Stimulated activated naive B cell treated with anti-CD40 and anti-IgM and Interleukin-4, amounts not matched to agents 10 μg/mL and 1 μg/mL and 100 μg/mL, for 72 hours (primary cell): ENCODE measurements at places on chromosomes 6 and 20.

- DNase-seq = no peak
- peaks cover 16% of the 10 kb centered on the region for H3K4me1 ChIP-seq
- no peak overlapping the region for H3K4me3 ChIP-seq
- peaks cover 10% of the 10 kb centered on the region for H3K36me3 ChIP-seq
These were observed 31.8 kb downstream of the RNASET2 start for GRCh38 chr6:166924531-166924930.

DNA sequence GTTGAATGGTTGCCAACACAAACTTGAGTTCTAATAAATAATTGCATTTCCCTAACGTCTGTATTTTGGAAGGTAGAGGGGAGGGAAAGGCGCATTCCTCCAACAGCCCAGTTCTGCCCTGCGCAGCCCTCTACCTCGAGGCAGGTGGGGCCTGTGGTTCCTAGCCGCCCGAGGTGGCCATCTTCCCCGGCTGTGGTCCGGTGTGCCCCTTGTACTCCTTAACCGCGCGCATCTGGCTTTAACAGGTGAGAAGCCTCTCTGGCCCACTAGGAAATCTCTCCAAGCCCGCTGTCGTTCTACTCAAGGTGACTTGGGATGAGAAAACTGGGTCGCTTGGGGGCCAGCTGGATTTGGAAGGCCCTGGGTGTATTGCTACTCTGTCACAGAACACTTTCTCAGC, 1.7 kb downstream of the KHDC3L start:
- no peak for DNase-seq
- H3K27ac ChIP-seq = no peak overlapping the region
- H3K27me3 ChIP-seq = peaks cover 7% of the 10 kb centered on the region
- H3K4me1 ChIP-seq = no peaks in the 10 kb centered on the region
- H3K4me3 ChIP-seq = no peak overlapping the region

DNA sequence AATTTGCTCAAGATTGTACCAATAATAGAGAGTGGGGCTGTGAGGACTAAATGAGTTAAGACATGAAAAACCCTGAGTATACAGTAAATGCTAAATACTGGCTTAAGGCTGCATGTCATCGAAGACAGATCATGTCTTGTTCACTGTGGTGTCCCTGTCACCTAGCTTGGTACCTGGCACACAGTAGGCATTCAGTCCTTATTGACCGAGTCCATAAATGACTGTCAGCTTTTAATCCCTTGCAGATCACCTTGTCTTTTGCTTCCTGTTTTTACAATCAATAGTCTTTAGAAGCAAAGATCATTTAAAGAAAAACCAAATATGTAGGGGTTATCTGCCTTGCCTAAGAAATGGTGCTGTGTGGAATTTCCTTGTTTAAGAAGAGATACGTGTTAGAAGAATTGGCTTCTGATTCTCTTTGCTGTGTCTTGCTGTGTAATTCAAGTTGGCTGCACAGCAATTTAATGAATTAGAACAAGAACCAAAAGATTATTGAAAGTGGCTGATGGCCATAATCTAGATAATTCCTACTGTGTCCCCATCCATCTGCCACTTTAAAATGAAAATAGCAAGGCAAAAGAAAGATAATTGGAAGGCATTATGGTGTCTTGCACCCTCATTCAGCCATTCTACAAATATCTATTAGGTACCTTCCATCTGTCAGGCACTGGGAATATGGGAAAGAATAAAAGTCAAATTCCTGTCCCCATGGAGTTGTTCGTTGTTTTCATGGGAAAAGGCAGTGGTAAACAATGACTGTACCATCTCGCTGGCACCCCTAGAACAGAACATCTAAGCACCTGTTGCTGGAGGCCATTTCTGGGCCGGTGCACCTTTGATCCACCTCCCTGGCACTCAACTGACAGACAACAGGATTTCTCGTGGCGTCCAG, 12.4 kb upstream of the MAPK13 start:
- peaks cover 68% of the 10 kb centered on the region for H3K4me1 ChIP-seq
- no peak overlapping the region for H3K4me3 ChIP-seq
- H3K27ac ChIP-seq = peak overlapping the region; percentile 95
- peaks cover 32% of the 10 kb centered on the region for H3K36me3 ChIP-seq
- no peak for DNase-seq

GRCh38 chr6:143699430-143699825, 21.7 kb downstream of the PHACTR2 start:
- no peak overlapping the region for H3K4me3 ChIP-seq
- DNase-seq = no peak
- no peaks in the 10 kb centered on the region for H3K27me3 ChIP-seq
- no peak overlapping the region for H3K27ac ChIP-seq

DNA sequence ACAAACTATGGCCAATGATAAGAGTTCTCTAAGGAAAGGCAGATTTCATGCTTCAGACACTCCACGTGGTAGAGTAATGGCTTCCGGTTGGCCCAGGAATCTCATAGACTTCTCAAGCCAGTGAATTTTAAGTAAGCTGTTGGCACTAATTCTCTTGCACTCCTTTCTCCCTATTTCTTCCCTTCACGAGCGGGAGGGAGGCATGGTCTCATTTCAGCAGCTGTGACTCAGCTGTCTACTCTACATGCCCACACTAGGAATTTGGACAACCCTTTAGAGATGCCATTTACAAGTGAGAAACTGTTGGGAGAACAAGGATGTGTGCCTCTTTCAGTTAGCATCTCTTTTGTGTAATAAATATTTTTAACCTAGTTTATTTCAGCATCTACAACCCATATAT, 107.7 kb downstream of the PTPRK start:
- no peak overlapping the region for H3K4me3 ChIP-seq
- no peak for DNase-seq
- H3K27ac ChIP-seq = no peak overlapping the region
- H3K36me3 ChIP-seq = no peaks in the 10 kb centered on the region
- H3K4me1 ChIP-seq = no peaks in the 10 kb centered on the region

- DNase-seq = no peak
- no peaks in the 10 kb centered on the region for H3K27me3 ChIP-seq
- H3K36me3 ChIP-seq = no peaks in the 10 kb centered on the region
- H3K27ac ChIP-seq = no peak overlapping the region
- no peaks in the 10 kb centered on the region for H3K4me1 ChIP-seq
These were observed 236.9 kb downstream of the EPM2A start for GRCh38 chr6:145498425-145498824.

DNA sequence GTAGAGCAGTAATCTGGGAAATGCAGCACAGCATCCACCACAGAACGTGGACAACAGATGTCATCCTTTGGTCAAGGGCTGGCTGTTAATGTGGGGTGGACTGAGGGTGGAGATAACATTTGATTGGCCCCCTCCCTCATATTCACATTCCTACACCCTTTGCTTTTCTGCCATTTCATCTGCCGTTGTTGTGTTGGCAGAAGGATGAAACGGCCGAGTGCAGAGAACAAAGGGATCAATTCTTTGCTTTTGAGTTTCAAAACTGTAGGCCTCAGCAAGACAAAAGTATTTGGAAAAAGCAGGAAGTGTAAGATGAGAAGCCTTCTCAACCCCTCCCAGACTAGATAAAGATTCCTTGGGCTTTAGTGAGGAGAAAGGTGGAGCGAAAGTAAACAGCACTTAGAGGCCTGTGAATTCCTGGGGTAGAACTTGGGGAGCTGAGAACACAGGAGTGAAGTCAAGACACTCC, 74.2 kb upstream of the PHIP start:
- peaks cover 4% of the 10 kb centered on the region for H3K27me3 ChIP-seq
- no peak overlapping the region for H3K4me3 ChIP-seq
- H3K36me3 ChIP-seq = no peaks in the 10 kb centered on the region
- no peak for DNase-seq
- no peak overlapping the region for H3K27ac ChIP-seq

DNA sequence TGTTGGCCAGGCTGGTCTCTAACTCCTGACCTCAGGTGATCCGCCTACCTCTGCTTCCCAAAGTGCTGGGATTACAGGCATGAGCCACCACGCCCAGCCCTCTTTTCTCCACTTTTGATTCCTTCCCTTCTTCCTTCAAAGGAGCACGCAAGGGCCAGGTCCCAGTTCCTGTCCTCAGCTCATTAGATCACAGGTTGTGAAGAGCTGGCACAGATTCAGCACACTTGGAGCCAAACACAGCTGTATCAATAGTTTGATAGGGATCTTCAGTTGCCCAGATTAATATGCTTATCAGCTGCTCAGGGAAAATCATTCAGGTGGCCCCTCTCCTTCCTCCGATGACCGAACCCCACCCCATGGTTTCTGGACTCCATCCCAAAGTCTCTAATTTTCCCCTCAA, 14.4 kb upstream of the SLC22A23 start:
- no peaks in the 10 kb centered on the region for H3K4me1 ChIP-seq
- no peak for DNase-seq
- H3K27ac ChIP-seq = no peak overlapping the region
- H3K27me3 ChIP-seq = peaks cover 22% of the 10 kb centered on the region
- H3K4me3 ChIP-seq = no peak overlapping the region

DNA sequence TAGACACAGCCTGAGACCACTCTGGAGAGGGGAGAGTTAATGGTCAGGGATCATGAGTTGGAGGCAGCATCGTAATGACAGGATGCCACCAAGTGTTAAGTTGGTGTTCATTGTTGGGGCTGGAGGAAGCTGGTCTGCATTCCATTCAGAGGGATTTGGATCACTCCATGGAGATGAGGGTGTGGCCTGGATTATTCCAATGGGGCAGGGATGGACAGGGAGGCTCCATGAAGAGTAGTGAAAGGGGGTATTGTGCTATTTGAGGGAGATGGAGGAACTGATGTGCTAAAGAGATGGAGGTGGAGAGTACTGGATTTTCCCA, 1.1 kb downstream of the SAPCD1 start:
- H3K4me3 ChIP-seq = no peak overlapping the region
- H3K36me3 ChIP-seq = peaks cover 31% of the 10 kb centered on the region
- DNase-seq = no peak
- H3K27ac ChIP-seq = no peak overlapping the region

DNA sequence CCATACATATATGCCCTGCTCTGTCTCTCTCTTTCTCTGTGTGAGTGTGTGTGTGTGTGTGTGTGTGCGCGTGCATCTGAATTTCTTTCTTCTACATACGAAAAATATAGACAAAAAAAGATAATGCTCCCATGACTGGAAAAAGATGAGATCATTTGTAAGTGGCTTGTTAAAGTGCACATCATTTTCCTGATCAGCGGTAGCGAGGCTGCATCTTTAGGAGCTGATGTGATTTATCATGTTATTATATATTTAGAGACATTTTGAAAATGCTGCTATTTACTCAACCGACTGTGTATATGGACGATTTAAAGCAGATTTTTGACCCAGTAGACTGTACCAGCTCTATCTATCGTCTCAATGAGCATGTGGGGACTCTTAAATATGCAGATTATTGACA, 265.3 kb downstream of the TSHZ2 start:
- H3K27me3 ChIP-seq = peaks cover 20% of the 10 kb centered on the region
- no peaks in the 10 kb centered on the region for H3K4me1 ChIP-seq
- H3K27ac ChIP-seq = no peak overlapping the region
- no peaks in the 10 kb centered on the region for H3K36me3 ChIP-seq
- H3K4me3 ChIP-seq = no peak overlapping the region
- DNase-seq = no peak

GRCh38 chr6:80457439-80457933, 351.0 kb downstream of the BCKDHB start:
- H3K4me3 ChIP-seq = no peak overlapping the region
- no peak for DNase-seq
- H3K27ac ChIP-seq = no peak overlapping the region
- no peaks in the 10 kb centered on the region for H3K27me3 ChIP-seq

- H3K27me3 ChIP-seq = peaks cover 39% of the 10 kb centered on the region
- H3K4me3 ChIP-seq = no peak overlapping the region
- peaks cover 3% of the 10 kb centered on the region for H3K4me1 ChIP-seq
- DNase-seq = no peak
- H3K27ac ChIP-seq = no peak overlapping the region
These were observed 24.5 kb upstream of the TCP11 start for GRCh38 chr6:35165630-35166071.

- DNase-seq = no peak
- peaks cover 10% of the 10 kb centered on the region for H3K36me3 ChIP-seq
These were observed 48.2 kb downstream of the FRK start for GRCh38 chr6:116012471-116012949.

- H3K4me3 ChIP-seq = no peak overlapping the region
- peaks cover 18% of the 10 kb centered on the region for H3K36me3 ChIP-seq
- no peak overlapping the region for H3K27ac ChIP-seq
These were observed 85.4 kb downstream of the PLCG1 start for GRCh38 chr20:41222703-41223102.

DNA sequence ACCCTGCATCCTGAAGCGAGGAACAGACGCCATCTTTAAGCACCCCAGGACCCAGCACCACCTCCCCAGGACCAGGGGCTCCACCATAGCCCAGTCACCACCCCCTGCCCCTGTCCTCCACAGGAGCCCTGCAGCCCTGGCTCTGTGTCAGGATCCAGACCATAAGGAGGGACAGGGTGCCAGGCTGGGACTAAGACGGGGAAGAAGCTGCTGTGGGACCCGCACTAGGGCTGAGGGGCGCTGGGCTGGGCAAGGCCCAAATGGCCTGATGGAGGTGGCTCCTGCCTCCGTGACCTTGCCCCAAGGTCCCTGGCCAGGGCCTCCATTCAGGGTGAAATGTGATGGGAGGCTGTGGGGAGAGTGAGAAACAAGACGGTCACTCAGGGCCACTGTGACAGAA, 385.6 kb downstream of the TAF4 start:
- no peaks in the 10 kb centered on the region for H3K27me3 ChIP-seq
- no peak for DNase-seq
- no peaks in the 10 kb centered on the region for H3K36me3 ChIP-seq
- H3K4me3 ChIP-seq = no peak overlapping the region
- H3K27ac ChIP-seq = no peak overlapping the region
- H3K4me1 ChIP-seq = no peaks in the 10 kb centered on the region

GRCh38 chr20:46857061-46857831, 37.4 kb upstream of the EYA2 start:
- no peak for DNase-seq
- H3K27me3 ChIP-seq = peaks cover 13% of the 10 kb centered on the region
- H3K36me3 ChIP-seq = no peaks in the 10 kb centered on the region
- no peak overlapping the region for H3K4me3 ChIP-seq
- no peak overlapping the region for H3K27ac ChIP-seq

- no peak for DNase-seq
- H3K27me3 ChIP-seq = peaks cover 54% of the 10 kb centered on the region
- no peaks in the 10 kb centered on the region for H3K36me3 ChIP-seq
These were observed 39.1 kb upstream of the SIRPG start for GRCh38 chr20:1696521-1697209.

DNA sequence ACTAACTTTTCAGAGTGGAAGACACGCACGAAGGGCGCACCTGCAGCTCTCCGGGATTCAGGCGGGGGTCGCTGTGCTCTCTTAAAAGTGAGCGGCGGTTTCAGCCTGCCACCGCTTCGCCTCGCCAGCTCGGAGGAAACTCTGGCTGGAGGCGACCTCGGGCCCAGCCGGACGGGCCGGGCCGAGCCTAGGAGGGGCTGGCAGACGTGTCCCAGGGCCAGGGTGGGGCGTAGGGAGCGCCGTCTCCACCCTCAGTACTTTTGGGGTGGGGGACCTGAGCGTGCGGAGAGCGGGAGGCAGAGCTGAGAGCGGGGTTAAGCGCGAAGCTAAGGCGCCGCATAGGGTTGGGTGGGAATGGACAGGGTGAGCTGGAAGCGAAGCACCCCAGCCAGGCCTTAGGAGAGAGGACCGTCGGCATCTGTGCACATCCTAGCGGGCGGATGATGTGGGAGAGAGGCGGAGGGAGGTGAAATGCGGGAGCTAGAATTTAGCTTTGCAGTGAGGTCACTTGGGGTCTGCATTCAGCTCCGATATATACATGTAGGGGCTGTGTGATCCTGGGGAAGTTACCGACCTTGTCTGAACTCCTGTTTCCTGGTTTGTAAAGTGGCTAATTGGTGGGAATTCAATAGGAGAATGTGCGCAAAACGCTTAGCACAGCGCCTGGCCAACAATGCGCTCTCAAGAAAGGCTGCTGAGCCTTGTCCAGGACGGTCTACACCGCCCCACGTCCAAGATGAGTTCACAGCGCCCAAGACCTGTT, 6.5 kb upstream of the TFAP2A start:
- H3K27ac ChIP-seq = peak overlapping the region; percentile 67
- peaks cover 11% of the 10 kb centered on the region for H3K36me3 ChIP-seq
- H3K4me3 ChIP-seq = no peak overlapping the region
- H3K4me1 ChIP-seq = peaks cover 25% of the 10 kb centered on the region
- peaks cover 98% of the 10 kb centered on the region for H3K27me3 ChIP-seq
